ENCODE measurements at places on chromosomes 3 and 15. TPM values are rescaled to one million over a fixed set of nuclear protein-coding genes. Genes with fewer than 3 reads are reported as not detected.

- DNase-seq = no peak
These were observed 16.5 kb downstream of the TPM1 start for GRCh38 chr15:63059075-63059474.

DNA sequence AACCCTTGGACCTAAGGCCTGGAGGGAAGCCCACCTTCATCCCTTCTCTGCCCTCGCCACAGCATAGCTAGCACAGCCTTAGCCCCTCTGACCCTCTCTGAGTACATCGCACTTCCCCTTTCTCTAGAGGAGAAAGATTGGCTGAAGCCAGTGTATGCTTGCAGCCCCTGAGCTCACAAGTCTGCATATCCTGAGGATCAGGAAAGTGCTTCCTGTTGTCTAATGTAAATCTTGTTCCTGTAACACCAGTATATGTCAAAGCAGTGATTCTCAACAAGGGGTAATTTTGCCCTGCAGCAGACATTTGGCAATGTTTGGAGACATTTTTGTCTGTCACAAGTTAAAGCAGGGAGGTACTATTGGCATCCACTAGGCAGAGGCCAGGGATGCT, 2.2 kb upstream of the PRKCD start:
- no peak for DNase-seq

- DNase-seq = no peak
These were observed 8.6 kb upstream of the ARNT2 start for GRCh38 chr15:80395616-80396015.

DNA sequence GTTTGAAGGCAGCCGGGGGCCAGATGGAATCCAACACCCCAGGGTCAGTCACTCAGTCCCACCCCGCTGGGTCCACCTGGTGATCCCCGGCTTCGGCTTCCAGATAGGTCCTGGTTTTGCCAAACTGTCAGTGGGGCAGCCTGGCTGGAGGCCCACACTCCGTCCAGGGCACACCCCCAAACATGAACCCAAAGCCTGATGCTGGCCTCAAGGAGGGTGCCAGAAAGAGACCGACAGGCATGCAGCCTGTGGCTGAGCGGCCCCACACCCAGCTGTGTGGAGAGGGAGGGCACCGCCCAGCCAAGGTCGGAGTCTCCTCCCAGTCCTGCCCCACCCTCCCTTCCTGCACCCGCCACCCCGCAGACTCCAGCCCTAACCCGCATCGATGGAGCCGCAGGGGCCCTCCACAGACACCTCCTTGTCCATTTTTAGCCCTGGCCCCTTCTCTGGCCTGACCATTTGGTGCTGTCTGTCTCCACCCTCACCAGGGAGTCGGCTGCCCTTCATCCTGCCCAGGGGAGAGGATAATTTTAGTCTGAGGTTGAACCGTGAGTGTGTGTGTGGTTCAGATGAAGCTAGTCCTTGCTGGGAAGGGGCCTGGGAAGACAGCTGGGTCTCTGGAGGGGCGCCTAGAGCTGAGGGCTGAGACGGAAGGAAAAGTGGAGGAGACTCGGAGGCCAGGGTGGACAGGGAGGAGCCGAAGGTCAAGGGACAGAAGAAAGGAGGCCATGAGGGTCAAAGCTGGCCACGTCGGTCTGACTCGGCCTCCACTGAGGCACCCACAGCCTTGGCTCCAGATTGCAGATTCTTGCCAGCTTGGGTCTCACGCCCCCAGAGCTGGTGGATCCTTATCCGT, 23.1 kb downstream of the TNK2 start:
- peak; percentile 30 for DNase-seq

- no peak for DNase-seq
These were observed 110.4 kb downstream of the TMEM266 start for GRCh38 chr15:76169911-76170800.

DNA sequence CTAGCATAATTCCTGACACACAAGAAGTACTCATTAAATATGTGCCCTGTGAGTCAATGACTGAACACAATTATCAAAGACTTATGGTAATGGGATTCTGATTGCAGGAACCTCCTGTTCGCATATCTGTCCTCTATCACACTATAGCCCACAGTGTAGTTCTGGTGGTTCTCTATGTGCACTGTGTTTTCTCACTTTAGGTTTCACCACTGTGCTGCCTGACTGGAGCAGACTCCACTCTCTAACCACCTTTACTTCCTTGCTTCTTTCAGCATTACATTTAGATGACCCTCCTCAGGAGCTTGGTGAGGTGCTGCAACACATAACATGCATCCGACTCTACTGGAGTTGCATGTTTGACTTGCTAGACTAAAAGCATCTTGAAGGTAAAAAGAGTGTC, 777.1 kb downstream of the SQOR start:
- DNase-seq = no peak

DNA sequence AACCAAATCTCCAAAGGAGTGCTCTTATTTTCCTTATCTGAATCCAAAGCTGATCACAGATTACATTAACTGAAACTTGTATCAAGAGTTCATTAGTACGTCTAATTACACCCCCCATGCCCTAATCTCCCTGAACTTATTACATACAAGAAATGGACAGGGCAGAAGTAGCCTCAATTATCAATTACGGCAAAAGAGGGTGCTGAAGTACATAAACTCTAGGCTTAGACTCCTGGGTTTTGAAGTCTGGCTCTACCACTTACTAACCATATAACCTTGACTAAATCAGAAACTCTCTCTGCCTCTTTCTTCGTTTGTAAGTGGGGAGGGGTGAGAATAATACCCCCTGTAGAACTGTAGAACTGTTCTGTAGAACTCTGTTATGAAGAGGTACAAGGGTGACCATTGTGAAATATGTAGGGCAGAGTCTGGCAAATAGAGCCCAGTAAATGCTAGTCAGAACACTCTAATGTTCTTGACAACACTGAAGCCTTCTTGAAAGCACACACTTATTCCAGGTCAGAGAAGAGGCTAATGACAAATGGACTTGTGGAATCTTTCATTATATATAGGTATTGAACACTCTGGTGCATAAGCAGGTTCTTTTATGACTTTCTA, 19.6 kb upstream of the OR5K4 start:
- DNase-seq = no peak

The SKOR1 gene
- total RNA-seq = 0.15 TPM

The SLC51B gene
- not detected for total RNA-seq

The LMAN1L gene
- not detected for total RNA-seq

The GOLGA6D gene
- total RNA-seq = not detected

The FOXL2 gene
- not detected for total RNA-seq
